ENCODE measurements at places on chromosomes 2 and 18.

DNA sequence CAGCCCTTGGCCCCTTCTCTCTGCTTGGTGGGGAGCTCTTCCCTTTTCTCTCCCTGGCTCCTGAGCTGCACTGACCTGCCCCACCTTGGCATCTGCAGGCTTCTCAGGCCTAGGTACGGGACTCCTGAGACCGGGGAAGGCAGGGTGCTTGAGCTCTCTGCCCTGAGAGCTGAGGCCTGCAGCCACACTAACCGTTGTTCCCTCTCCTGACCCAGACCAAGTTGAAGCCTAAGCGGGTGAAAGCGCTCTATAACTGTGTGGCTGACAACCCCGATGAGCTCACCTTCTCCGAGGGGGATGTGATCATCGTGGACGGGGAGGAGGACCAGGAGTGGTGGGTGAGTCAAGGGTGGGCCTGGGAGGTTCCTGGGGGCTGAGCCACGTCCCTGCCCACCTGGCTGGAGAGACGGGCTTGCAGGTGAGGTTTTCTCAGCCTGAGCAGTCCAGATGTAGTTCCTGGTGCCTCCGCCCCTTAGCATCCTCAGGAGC is 22.2 kb downstream of the ITGB1BP1 start:
- DNase-seq = no peak

GRCh38 chr18:36131692-36132483 is 2.2 kb downstream of the ELP2 start:
- no peak for DNase-seq

GRCh38 chr2:13260402-13260801 is 543.7 kb downstream of the TRIB2 start:
- no peak for DNase-seq

DNA sequence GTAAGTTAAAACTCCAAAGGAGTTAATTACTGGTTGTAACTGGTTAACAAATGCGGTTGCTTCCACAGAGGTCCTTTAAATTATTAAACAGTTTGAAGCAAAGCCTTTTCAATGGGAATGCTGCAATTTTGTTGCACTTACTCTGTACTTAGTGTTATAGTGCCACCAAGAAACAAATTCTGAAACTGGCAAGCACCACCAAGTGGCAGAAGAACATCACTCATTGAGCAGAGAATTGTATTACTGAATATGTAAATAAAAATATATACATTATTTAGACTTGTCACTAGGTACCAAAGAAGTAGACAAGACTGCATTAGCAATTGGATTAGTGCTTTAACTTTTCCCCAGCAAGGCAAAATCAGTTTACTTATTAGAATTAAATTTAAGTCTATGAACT is 2.6 kb upstream of the TMEFF2 start:
- DNase-seq = no peak

- no peak for DNase-seq
These were observed 97.9 kb downstream of the ATL2 start for GRCh38 chr2:38279201-38279600.

GRCh38 chr2:150371044-150371818 is 116.2 kb downstream of the RND3 start:
- DNase-seq = no peak

DNA sequence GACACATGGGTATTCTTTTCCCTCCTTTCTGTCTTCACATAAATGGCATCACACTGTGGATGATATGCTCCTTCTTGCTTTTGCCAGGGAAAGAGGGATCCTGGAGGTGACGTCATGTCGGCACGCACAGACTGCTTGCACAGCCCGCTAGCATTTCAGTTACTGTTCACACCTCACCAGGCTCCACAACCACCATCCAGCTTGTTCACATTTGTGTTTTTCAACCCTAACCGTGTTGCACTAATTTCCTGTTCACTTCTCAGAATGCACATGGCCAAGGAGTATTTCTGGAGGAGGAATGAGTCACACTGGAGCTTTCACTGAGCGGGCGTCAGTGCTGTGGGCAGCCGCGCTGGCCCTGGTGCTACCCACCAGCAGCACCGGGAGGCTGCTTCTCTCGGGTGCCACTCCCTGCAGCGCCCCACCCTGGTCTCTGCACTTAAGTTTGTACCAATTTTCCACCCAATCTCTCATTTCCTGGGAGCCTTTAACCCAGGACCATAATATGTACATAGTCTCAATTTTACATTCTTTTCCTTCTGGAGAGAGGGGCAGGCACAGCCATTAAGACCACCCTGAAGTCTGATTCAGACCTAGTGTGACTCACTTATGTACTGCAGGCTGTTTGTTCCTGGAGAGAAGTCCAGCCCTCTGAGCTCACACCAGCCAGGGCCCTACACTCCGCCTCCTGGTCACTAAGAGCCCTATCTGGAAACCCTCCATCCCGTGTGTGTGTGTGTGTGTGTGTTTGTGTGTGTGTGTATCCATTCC is 65.1 kb downstream of the MBP start:
- peak; percentile 73 for DNase-seq

DNA sequence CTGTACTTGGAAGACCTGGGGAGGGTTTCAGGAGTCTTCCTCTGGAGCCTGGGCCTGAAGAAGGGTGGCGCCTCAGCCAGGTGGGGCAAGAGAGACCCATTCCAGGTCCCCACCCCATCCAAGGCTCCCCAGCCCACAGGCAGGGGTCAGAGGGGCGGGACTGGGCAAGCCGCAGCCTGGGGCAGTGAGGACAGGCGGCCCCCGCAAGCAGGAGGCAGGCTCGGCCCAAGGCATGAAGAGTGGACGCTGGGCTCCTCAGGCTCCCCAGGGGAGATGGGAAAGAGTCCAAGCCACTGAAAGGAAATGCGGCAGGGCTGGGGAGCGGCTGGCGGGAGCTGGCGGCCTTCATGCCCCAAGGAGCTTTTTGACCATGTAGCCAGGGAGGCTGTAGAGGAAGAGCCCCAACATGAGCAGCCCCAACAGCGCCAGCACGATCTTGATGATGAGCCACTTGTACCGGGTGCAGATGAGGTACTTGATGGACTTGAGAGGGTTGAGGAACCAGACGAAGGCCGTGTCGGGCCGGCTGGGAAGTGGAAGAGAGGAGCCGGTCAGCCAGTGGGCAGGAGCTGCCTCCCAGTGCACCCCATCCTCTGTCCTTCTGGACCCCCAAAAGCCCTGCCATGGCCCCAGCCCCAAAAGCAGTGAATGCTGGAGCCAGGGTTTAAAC is 20.1 kb downstream of the OTOF start:
- no peak for DNase-seq

DNA sequence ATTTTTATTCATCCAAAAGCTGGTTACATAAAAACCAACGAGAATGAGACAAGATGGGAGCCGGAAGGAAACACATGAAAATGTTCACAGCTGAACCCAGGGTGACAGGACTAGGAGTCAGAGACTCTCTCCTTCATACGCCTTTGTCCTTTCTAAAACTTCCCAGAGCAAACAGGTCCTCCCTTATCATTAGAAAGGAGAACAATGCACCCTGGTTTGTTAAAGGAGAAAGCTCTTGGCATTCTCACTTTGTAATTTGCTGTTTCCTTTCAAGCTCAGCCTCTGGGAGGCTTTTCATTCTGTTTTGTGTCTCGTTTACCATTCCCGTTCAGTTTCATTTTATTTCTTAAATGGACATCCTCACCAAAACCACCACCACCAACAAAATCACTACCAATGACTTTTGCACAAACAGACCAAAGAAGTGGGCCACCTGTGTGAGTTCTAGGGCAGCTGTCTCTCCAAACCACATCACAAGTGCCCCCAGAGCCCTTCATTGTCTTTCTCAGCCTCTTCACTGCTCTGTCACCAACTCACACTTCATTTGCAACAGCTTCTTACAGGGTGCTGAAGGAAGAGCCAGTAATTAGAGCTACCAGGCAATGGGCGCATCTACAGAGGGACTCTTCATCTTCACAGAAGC is 105.3 kb downstream of the HDAC4 start:
- DNase-seq = no peak

- DNase-seq = no peak
These were observed 22.5 kb upstream of the SLC35G4 start for GRCh38 chr18:11586896-11587295.

- DNase-seq = no peak
These were observed 30.9 kb downstream of the SMCHD1 start for GRCh38 chr18:2686349-2686968.

DNA sequence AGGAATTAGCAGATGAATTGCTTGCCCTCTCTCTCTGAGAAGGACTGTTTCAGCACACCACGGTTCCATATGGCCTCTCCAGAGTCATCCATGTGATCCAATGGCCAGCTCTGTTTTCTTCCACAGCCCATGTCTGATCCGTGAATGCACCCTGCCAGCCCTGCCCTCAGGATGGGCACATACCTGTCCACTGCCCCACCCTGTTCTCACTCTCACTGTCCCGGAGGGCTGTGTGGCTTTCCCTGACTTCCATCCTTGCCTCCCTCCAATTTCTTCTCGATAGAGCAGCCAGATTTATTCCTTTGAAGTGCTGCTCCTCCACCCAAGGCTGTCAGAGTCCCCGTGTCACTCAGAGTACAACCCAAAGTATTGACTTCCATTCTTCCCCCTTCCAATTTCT is 343.1 kb downstream of the TGIF1 start:
- no peak for DNase-seq

DNA sequence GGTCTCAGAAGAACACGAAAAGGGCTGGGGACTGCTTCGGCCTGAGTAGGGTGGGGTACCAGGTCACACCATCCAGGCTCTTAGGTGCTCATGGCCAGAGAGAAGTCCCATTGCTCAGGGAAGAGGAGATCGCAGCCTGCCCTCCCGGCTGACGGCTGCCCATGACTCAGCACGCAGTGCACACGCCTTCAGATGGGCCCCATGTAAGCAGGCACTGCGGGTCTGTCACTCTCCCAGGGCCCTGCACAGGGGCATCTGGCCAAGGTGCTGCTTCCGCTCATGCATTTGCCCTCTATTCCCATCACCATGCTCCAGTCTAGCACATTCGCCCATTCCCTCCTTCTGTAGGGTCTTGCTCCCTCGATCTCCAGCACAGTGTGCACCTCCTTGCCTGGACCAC is 34.7 kb downstream of the SFXN5 start:
- no peak for DNase-seq

GRCh38 chr2:57602733-57603132 is 443.9 kb upstream of the VRK2 start:
- DNase-seq = no peak

DNA sequence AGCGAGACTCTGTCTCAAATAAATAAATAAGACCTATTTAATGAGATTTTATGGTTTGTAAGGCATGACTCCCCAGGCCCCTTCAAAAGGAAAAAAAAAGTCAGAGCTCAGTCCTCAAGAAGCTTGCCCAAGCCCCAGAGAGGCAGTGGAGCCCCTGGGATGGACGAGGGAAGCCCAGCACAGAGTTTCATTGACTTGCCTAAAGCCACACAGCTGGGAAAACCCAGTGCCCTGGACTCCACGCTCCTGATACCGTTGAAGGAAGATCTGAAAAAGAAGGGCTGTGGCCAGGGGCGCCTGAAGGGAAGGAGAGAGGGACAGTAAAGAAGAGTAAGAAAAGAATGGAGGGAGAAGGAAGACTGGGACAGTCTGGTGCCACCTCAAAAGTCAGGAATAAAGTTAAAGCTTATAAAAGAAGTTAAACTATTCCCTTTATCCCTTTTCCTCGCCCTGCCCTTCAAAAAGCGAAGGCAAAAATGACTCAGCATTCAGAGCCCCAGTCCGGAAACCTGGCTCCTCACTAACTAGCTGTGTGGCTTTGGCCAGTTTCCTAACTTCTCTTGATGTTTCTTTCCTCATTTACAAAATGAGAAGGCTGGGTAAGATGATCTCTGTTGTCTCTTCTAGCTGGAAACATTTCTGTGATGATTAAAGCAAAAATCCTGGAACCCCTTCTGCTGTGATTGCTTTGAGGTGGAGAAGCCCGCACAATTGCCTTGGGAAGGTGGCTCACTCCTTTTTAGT is 46.7 kb downstream of the LYPD1 start:
- no peak for DNase-seq

DNA sequence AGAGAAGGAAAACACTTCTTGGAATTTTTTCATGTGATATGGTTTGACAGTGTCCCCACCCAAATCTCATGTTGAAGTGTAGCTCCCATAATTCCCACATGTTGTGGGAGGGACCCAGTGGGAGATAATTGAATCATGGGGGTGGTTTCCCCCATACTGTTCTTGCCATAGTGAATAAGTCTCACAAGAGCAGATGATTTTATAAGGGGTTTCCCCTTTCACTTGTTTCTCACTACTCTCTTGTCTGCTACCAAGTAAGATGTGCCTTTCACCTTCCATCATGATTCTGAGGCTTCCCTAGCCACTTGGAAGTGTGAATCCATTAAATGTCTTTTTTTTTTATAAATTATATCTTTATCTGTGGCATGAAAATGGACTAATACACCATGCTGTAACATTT is 250.7 kb downstream of the LPIN1 start:
- DNase-seq = no peak

- DNase-seq = no peak
These were observed 123.4 kb upstream of the CTNNA2 start for GRCh38 chr2:79389481-79389880.

DNA sequence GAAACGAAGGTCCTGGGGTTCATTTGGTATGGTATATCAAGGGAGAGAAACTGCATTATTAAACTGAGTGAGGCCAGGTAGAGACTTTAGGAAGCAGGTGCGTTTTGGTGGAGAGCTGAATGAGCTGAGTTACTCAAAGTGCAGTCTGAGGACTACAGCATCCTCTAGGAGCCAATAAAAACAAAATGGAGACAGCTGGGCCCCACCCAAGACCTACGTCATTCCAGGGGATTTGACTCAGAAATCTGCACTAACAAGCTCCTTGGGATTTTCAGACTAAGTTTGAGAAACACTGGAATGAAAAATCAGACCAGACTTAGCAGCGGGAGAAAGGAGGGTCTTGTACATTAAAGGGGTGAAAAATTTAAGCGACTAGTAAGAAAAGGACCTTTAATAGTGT is 131.5 kb downstream of the UXS1 start:
- DNase-seq = no peak

- no peak for DNase-seq
These were observed 2.4 kb upstream of the MALT1 start for GRCh38 chr18:58668897-58669296.

DNA sequence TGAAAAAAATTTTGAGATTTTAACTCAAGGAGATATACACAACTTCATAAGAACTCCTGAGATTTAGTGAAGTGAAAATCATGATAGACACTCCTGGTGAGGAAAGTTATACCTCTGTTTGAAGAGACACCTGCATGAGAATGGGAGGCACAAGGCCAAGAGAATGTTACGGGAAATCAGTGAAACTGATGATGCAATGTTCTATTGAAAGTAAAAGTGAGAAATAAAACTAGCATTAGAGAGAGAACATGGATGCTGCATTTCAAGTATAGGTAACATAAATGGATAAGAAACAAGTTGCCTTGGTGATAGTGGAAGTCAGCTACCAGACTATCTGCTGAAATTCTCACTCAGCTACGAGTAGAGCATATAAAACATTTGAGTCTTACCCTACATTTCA is 562.1 kb upstream of the FANCL start:
- DNase-seq = no peak

- no peak for DNase-seq
These were observed 19.7 kb upstream of the AFF3 start for GRCh38 chr2:100161945-100162620.

- peak; percentile 40 for DNase-seq
These were observed 157 bp downstream of the PTGR3 start for GRCh38 chr18:75208836-75209128.

GRCh38 chr2:207681431-207681830 is 30.0 kb upstream of the CCNYL1 start:
- no peak for DNase-seq

GRCh38 chr18:45626330-45627203 is 11.3 kb downstream of the SLC14A2 start:
- DNase-seq = no peak

- no peak for DNase-seq
These were observed 63.6 kb upstream of the ATL2 start for GRCh38 chr2:38440655-38441054.

GRCh38 chr2:183078163-183078463 is 434 bp upstream of the DUSP19 start:
- no peak for DNase-seq

GRCh38 chr2:118177318-118177717 is 89.0 kb downstream of the INSIG2 start:
- DNase-seq = no peak

Data from stimulated activated naive CD4-positive, alpha-beta T cell treated with Interleukin-2 at 50 U/mL for 16 hours (primary cell).